A549 treated with CORT108297 at 1 μM for 4 hours (cell line): ENCODE measurements at places on chromosomes 16 and 17. TPM values are rescaled to one million over a fixed set of nuclear protein-coding genes. Genes with fewer than 3 reads are reported as not detected.

The TVP23B gene
- total RNA-seq, result 62.8 to 89.7 TPM (median 68.5 TPM) in 5 replicates

The GJD3 gene
- 0.31 to 1.2 TPM (median 0.92 TPM) in 5 replicates for total RNA-seq

The COX10 gene
- 17.5 to 23.2 TPM (median 18.5 TPM) in 5 replicates for total RNA-seq

The CCL14 gene
- total RNA-seq, result not detected in 5 replicates

The DNASE1L2 gene
- 0.77 to 1.8 TPM (median 1.6 TPM) in 5 replicates for total RNA-seq

The INTS2 gene
- total RNA-seq, result 10.3 to 14.1 TPM (median 13.1 TPM) in 5 replicates

The CLEC18B gene
- total RNA-seq, result 0.18 to 0.37 TPM (median 0.26 TPM) in 5 replicates

The EVPLL gene
- not detected in 5 replicates for total RNA-seq

The PRSS21 gene
- 0.14 to 0.35 TPM in 2 of 5 replicates, not detected in the others for total RNA-seq

The OR2C1 gene
- not detected in 5 replicates for total RNA-seq

The C16orf86 gene
- total RNA-seq, result 0.16 to 0.19 TPM (median 0.18 TPM) in 3 of 5 replicates, not detected in the others

The FA2H gene
- total RNA-seq, result 30.1 to 36.2 TPM (median 33.5 TPM) in 5 replicates

The APOBR gene
- 0.05 to 0.07 TPM (median 0.06 TPM) in 5 replicates for total RNA-seq

The NAGS gene
- 0.84 to 1.2 TPM (median 1.1 TPM) in 5 replicates for total RNA-seq

The SGCA gene
- total RNA-seq, result 1.3 to 2.5 TPM (median 1.9 TPM) in 5 replicates

The CBFA2T3 gene
- total RNA-seq, result 0.22 to 0.56 TPM (median 0.31 TPM) in 5 replicates

The UNC13D gene
- total RNA-seq, result 4.5 to 5.2 TPM (median 5.0 TPM) in 5 replicates

The TEKT1 gene
- total RNA-seq, result 0.07 to 0.24 TPM (median 0.18 TPM) in 3 of 5 replicates, not detected in the others

The MMP28 gene
- total RNA-seq, result 4.2 to 9.7 TPM (median 6.5 TPM) in 5 replicates

The PROCA1 gene
- 1.0 to 1.7 TPM (median 1.1 TPM) in 5 replicates for total RNA-seq

The ITGB3 gene
- total RNA-seq, result 2.7 to 6.1 TPM (median 5.2 TPM) in 5 replicates

The TBKBP1 gene
- total RNA-seq, result 4.4 to 7.2 TPM (median 6.5 TPM) in 5 replicates

The OR4D1 gene
- total RNA-seq, result 0.02 TPM in 1 of 5 replicates, not detected in the others

The PPP1R9B gene
- total RNA-seq, result 45.5 to 58.7 TPM (median 56.7 TPM) in 5 replicates

The FOXK2 gene
- 45.4 to 56.4 TPM (median 51.6 TPM) in 5 replicates for total RNA-seq

The SLC25A11 gene
- total RNA-seq, result 54.2 to 84.3 TPM (median 79.0 TPM) in 5 replicates

The LCAT gene
- 6.5 to 12.5 TPM (median 11.5 TPM) in 5 replicates for total RNA-seq
